CD14-positive monocyte (primary cell): ENCODE measurements at places on chromosomes 3 and 15. TPM values are rescaled to one million over a fixed set of nuclear protein-coding genes. Genes with fewer than 3 reads are reported as not detected.

TAGLN3 gene
- not detected in 2 replicates for polyA plus RNA-seq

GRCh38 chr15:35141743-35142471 lies 56.8 kb upstream of the NANOGP8 start:
- no peaks in the 10 kb centered on the region for H3K4me1 ChIP-seq
- H3K36me3 ChIP-seq, result no peaks in the 10 kb centered on the region
- H3K4me3 ChIP-seq, result no peak overlapping the region
- no peak overlapping the region for H3K27ac ChIP-seq

GRCh38 chr3:30130391-30130790 lies 476.0 kb upstream of the TGFBR2 start:
- no peaks in the 10 kb centered on the region for H3K27me3 ChIP-seq
- no peak overlapping the region for H3K27ac ChIP-seq
- H3K4me1 ChIP-seq, result no peaks in the 10 kb centered on the region
- no peak overlapping the region for H3K4me3 ChIP-seq
- no peaks in the 10 kb centered on the region for H3K36me3 ChIP-seq

WDR49 gene
- polyA plus RNA-seq, result 5.0 TPM

ADPRH gene
- 37.8 TPM for polyA plus RNA-seq
